ENCODE measurements at places on chromosomes 11 and 22. TPM values are rescaled to one million over a fixed set of nuclear protein-coding genes. Genes with fewer than 3 reads are reported as not detected.

IL18 gene
- total RNA-seq = 59.1 TPM

OR8B4 gene
- not detected for total RNA-seq

C11orf42 gene
- not detected for total RNA-seq

DNAJB7 gene
- total RNA-seq = not detected

DNA sequence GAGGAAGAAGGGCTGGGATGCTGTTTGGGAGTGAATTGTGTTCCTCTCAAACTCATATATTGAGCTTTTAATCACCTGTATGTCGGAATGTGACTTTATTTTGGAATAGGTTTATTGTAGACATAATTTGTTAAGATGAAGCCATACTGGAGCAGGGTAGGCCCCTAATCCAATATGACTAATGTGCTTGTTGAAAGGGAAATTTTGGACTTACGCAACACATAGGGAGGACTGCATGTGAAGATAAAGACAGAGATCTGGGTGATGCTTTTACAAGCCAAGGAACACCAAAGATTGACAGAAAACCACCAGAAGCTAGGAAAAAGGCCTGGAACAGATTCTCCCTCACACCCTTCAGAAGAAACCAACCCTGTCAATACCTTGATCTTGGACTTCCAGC lies 43.2 kb upstream of the OVCH2 start:
- no peaks in the 10 kb centered on the region for H3K27me3 ChIP-seq
- no peaks in the 10 kb centered on the region for H3K4me1 ChIP-seq

DNA sequence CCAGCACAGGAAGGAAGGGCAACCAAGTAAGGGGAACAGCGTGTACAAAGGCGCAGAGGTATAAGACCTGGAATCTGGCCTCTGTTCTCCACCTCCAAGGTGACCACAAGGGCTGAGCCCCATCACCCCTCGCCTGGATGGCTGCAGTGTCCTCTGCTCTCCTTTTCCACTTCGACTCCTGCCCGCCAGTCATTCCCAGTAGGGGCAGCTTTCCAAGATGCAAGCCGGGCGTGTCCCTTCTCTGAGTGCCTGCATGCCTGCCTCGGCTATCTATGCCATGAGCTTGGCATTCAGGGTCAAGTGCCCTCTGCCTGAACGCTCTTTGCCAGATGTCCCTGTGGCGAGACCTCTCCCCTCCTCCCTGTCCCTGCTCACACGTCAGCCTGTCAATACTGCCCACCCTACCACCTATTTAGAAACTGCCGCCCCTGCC lies 17.0 kb downstream of the FADS3 start:
- H3K27ac ChIP-seq = no peak overlapping the region
- 0 out of 2 replicates have a peak, but pooled peaks cover 3% of the 10 kb centered on the region for H3K4me1 ChIP-seq
- no peak for DNase-seq

GRCh38 chr22:39960791-39961746 lies 872 bp downstream of the TMA7B start:
- no peak overlapping the region for H3K4me3 ChIP-seq
- no peaks in the 10 kb centered on the region for H3K4me1 ChIP-seq
- H3K27ac ChIP-seq = no peak overlapping the region
- peaks cover 42% of the 10 kb centered on the region for H3K27me3 ChIP-seq

DNA sequence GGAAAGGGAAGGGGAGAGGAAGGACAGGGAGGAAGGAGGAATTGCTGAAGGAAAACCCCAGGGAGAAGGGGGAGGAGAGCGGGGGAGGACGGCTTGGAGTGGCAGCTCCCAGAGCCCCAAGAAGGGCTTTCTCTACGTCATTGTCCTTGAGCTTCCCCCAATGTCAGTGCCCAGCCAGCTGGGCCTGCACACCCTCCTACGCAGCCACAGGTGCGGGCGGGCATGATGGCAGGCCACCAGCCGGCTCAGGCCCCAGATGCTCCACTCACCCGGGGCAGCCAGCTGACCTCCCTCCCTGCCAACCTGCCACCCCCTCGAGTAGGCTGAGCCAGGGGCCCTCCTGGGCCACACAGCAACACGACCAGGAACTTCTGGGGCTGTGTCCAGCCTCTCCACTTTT lies 11.2 kb downstream of the SYT7 start:
- H3K36me3 ChIP-seq = no peaks in the 10 kb centered on the region
- H3K27me3 ChIP-seq = peaks cover 36% of the 10 kb centered on the region
- H3K4me1 ChIP-seq = peaks cover 7% of the 10 kb centered on the region
- no peak for DNase-seq
- H3K27ac ChIP-seq = no peak overlapping the region

DNA sequence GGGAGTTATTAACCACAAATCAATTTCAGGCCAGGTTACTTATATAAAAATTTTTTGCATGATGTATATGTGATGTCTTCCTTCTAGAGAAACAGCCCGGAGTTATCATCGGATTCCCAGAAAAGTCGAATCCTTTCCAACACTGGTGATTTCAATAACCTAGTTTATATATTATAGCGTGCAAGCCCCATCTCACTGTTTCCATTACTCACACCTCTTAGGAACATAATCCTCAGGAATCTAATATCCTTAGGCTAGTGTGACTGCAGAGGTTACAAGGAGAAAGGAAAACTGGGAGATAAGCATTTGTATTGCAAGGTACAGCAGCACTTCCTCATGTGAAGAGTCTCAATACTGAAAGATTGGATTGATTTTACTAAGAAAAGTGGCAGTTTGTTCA lies 20.3 kb downstream of the ARHGAP20 start:
- H3K27me3 ChIP-seq = no peaks in the 10 kb centered on the region
- DNase-seq = no peak
- no peak overlapping the region for H3K27ac ChIP-seq
- no peaks in the 10 kb centered on the region for H3K4me1 ChIP-seq
- H3K36me3 ChIP-seq = no peaks in the 10 kb centered on the region

- no peak overlapping the region for H3K4me3 ChIP-seq
- H3K4me1 ChIP-seq = peaks cover 6% of the 10 kb centered on the region
- H3K36me3 ChIP-seq = no peaks in the 10 kb centered on the region
- H3K27ac ChIP-seq = no peak overlapping the region
- DNase-seq = no peak
These were observed 2.6 kb upstream of the ATP5MGL start for GRCh38 chr22:42642806-42643633.

GRCh38 chr22:40289991-40290459 lies 56.3 kb upstream of the ADSL start:
- no peaks in the 10 kb centered on the region for H3K4me1 ChIP-seq
- H3K27ac ChIP-seq = no peak overlapping the region
- H3K36me3 ChIP-seq = peaks cover 18% of the 10 kb centered on the region
- H3K27me3 ChIP-seq = no peaks in the 10 kb centered on the region
- no peak for DNase-seq

- peaks cover 40% of the 10 kb centered on the region for H3K27me3 ChIP-seq
- H3K4me1 ChIP-seq = no peaks in the 10 kb centered on the region
- no peak overlapping the region for H3K4me3 ChIP-seq
- no peak overlapping the region for H3K27ac ChIP-seq
- DNase-seq = no peak
These were observed 120.7 kb upstream of the TOP3B start for GRCh38 chr22:22103078-22103875.

GRCh38 chr11:14902650-14903350 lies 10.8 kb upstream of the CYP2R1 start:
- no peaks in the 10 kb centered on the region for H3K27me3 ChIP-seq
- no peaks in the 10 kb centered on the region for H3K36me3 ChIP-seq
- H3K4me3 ChIP-seq = no peak overlapping the region
- H3K4me1 ChIP-seq = 0 out of 2 replicates have a peak, but pooled peaks cover 5% of the 10 kb centered on the region
- H3K27ac ChIP-seq = no peak overlapping the region

- DNase-seq = no peak
- H3K4me3 ChIP-seq = peak overlapping the region; percentile 89
- peaks cover 12% of the 10 kb centered on the region for H3K4me1 ChIP-seq
- peaks cover 28% of the 10 kb centered on the region for H3K36me3 ChIP-seq
- no peak overlapping the region for H3K27ac ChIP-seq
- no peaks in the 10 kb centered on the region for H3K27me3 ChIP-seq
These were observed 649 bp downstream of the SELENOO start for GRCh38 chr22:50201191-50202129.

Data from PC-9 (cell line).